ENCODE measurements at places on chromosomes 4 and X.

GRCh38 chr4:180437601-180438000 is 1805.6 kb upstream of the TENM3 start:
- DNase-seq, result no peak

- no peak for DNase-seq
These were observed 65.5 kb upstream of the GNPDA2 start for GRCh38 chr4:44791831-44792230.

DNA sequence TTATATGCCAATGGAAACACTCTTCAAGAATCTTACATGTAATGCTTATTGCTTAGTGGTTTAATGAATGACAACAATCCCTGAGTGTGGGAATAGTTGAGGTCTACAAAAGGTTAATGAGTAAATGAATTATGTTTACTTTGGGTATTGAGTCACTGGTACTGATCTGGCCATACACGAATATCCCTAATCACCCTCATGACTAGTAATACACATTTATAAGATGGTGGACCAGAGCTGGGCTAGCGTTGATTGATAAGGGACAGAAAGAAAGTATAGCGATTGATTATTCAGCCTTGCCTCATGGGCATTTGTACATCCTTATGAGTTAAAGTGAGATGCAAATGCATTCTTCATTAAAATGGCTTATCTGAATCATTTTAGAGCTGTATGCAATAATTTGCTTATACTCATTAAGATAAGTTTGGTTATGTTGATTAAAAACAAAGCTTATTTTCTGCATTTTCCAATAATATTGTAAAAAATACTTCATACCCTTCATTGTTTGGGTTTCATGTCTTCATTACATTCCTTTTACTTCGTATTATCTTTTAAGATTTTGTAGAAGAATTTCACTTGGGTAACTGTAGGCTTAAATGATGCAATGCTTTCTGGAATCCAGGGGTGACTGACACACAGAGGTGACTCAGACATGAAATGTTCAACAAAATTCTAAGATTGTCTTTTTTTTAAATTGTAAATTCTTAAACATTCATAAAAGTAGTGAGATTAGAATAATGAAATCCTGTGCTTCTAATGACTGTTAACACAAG is 47.4 kb downstream of the FGF2 start:
- DNase-seq, result no peak

GRCh38 chrX:67614423-67614822 is 70.6 kb downstream of the AR start:
- no peak for DNase-seq

DNA sequence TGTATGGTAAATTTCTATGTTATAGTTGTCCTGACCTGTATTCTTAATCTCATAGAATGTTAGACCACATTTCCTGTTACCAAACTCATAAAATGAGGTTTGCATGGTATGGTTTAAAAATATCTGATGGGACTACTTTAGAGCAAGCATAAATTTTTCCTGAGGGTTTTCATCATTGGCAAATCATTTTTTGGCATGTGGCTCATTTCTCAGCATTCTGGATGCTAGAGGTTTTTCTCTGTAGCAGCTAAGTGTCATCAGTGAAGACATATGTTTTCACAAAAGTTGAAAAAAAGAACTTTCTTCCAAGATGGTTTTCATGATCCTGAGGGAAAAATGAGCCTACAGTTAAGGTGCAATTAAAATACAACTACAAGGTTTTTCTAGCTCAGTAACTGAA is 503.5 kb upstream of the FAM47C start:
- DNase-seq, result no peak

DNA sequence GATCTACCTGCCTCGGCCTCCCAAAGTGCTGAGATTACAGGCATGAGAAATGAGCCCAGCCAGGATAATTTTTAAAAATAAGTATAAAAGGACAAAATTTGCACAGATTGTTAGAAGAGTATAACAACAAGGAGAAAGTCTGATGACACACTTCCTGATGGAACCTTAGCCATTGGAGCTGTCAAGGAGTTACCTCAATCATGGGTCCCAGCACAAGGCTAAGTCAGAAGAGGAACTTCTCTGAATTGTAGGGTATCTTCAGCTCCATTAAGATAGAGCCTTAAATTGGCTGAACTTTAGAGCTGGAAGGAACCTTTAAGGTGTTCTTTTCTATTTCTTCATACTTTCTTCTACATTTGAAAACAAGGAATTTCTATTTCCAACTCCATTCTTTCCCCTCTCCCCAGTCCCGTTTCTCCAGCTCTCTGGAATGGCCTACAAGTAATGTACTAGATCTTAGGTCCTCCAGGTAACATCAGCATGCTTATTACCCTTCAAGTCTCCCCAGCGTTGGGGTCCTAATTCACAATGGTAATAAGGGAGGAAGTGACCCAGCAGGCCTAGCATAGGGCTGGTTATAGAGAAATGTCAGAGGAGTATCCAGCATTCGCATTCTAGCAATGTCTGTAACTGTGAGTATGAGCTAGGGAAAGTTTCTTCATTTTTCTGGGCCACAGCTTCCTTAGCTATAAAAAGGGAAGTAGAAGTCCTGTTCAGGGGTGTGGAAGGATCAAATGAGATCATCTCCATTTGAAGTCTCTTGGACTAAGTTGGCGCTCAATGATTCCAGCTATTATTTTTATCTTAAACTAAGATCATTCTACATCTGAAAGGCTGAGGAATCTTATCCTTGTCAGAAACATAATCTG is 18.5 kb upstream of the RBPJ start:
- DNase-seq, result no peak

DNA sequence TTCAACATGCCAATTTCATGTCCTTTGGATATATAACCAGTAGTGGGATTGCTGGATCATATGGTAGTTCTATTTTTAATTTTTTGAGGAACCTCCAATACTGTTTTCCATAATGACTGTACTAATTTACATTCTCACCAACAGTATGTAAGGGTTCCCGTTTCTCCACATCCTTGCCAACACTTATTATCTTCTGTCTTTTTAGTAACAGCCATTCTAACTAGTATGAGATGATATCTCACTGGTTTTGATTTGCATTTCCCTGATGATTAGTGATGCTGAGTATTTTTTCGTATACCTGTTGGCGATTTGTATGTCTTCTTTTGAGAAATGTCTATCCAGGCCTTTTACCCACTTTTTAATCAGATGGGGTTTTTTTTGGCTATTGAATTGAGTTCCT is 133.5 kb upstream of the MED14 start:
- no peak for DNase-seq

GRCh38 chrX:30217465-30217864 is 2.1 kb downstream of the MAGEB2 start:
- no peak for DNase-seq

DNA sequence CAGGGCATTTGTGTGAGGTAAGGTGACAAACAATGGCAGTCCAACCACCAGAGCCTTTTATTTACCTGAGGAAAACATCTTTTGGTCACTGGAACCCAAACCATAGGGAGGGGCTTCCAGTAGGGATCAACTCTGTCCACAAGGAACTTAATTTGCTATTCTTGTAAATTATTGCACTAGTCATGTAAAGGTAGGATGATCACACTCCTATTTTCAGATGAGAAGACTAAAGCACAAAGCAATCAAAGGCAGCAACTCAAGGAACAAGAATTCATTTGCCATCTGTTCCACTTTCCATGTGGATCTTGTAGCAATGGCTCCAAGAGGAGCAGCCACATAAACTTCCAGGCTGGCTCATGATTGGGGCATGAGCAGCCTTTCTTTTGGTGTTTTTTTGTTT is 35.3 kb downstream of the CD99L2 start:
- DNase-seq, result no peak

GRCh38 chr4:99826016-99826415 is 9.4 kb downstream of the DAPP1 start:
- no peak for DNase-seq

DNA sequence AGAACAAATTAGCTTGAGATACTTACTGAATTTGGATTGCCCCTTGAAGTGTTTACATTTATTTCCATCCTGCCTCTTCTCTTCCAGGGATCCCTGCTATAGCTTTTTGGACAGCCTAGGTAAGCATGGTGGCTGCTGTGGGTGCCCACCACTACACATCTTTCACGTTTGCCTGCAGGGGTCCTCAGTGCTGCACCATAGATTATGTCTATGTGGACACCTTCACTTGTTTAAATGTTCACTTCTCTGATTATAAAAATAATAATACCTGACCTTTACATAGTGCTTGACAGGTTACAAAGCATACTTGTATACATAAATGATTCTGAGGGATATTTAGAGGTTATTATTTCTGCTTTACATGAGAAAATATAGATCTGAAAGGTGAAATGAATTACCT is 67.9 kb upstream of the SLC4A4 start:
- DNase-seq, result no peak

DNA sequence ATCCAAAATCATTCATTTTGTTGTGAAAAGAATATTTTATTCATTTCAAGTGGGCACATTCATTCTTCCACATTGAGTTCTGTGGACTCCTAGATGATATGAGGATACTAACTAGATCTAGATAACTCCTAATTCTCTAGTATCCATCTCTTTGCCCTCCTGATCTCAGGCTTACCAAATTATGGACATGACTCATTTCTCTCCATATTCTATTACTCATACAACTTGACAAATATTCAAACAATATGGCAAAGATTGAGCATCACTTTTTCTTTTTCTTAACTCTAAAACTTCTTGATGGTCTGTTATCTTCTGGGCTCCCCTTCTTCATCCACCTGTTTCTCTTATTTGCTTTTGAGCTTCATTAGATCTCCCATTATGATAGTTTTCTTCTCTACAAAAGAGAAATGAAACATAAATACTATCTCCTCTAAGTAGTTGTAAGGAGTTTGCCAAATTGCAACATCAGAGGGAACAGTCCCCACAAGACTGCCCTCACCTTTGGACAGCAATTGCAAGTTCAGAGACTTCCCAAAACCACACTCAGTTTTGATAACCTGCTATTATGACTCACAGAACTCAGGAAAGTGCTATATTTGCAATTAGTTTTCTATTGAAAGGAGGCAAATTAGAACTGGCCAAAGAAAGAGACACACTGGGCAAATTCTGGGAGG is 422.9 kb downstream of the SPRY1 start:
- no peak for DNase-seq

DNA sequence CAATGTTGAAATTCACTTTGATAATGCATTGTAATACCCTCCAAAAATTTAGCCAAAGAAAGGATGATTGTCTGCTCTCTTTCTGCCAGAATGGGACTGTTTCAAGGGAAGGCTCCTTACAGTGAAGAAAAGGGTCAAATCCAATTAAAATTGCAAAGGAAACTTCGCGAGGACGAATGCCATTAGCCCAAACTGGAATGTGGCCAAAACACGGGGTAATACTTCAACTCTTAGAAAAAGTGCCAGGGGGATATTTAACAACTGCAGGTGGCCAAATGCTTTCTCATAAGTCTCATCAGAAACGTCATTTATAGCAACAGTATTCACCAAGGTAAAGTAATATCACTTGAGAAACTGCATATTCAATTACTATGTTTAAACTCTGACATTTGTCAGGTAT is 29.0 kb downstream of the NKX3-2 start:
- no peak for DNase-seq

All from stimulated activated CD8-positive, alpha-beta memory T cell treated with anti-CD3 and anti-CD28 coated beads, Interleukin-12 subunit alpha, Interleukin-12 subunit beta, amount 100 ng/mL, for 1 hour (primary cell).